ENCODE measurements at places on chromosomes 12 and 14.

DNA sequence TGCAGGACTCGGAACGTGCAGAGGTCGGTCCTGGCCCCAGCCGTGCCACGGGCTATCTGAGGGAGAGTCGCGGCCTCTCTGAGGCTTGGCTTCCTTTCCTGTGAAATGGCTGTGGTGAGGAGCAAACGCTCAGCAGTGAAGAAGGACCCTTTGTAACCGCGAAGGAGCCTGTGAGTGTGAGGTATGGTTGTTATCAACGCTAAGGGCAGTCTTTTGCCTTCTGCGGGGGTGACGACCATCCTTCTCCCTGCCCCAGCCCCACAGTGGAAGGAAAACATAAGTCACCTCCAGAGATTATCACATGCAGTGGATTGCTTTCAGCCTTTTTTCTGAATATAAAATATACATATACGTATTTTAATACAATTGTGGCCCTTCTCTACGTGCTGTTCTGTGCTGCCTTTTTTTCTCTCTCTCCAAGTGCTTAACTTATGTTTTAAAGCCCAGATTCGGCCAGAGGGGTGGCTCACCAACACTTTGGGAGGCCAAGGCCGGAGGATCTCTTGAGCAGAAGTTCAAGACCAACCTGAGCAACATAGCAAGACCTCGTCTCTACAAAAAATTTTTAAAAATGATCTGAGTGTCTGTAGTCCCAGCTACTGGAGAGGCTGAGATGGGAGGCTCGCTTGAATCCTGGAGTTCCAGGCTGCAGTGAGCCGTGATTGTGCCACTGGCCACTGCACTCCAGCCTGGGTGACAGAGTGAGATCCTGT, 17.4 kb downstream of the TAMALIN start:
- DNase-seq, result no peak

DNA sequence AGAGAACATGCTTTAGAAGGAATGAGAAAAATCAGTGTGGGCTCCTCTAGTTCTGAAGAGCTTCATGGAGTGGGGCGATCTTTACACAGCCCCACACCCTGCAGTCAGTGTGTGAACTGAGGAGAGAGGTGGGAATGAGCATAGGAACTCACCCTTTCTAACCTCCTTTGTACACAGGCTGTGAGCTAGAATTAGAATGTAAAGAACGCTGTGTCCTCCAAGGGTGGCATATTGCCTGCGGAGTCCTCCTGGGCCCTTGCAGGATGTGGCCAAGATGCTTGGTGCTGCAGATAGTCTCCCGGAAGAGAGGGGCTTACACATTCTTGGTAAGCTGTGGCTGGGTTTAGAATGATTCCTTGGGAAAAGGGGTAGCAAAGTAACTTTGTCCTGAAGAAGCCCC, 43.9 kb downstream of the NINJ2 start:
- DNase-seq, result no peak

DNA sequence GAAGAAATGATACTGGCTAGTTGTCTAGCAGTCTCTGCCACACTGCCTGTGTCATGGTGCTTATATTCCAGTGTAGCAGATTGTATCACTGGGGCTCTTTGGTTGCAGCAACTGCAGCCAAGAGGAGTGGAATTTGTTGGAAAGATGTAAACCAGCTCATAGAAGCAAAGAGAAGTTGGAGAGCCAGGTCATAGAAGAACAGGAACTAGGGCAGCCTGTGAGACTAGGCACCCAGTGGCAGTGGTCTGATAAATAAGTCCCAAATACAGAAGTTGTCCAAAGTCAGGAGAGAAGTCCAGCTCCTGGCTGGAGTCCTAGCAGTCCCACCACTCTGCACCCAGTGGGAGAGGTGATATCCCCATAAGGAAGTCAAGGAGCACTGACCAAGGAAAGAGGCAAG, 172.5 kb upstream of the ARID2 start:
- no peak for DNase-seq

- DNase-seq, result peak; percentile 18
Observed at GRCh38 chr12:60106214-60106613, 510.4 kb downstream of the SLC16A7 start.

DNA sequence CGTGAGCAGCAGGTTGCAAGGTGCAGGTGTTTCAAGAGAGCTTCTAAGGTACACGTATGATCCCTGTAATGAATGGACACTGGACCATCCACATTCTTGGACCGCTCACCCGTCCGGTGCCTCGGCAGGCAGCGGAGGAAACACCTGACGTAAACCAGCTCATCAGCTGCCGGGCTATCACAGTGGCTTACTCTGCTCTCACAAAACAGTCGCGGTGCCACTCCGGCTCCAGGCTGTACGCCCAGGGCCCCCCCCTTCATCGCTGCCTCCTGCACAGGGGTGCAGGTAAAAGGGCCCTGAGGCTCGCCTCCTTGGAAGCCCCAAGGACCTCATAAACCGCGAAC, 436 bp downstream of the VPS33A start:
- peak; percentile 56 for DNase-seq

- peak; percentile 73 for DNase-seq
Observed at GRCh38 chr14:73245480-73246325, 8.4 kb downstream of the PAPLN start.

GRCh38 chr12:22653791-22654190, 28.8 kb downstream of the ETNK1 start:
- peak; percentile 46 for DNase-seq

DNA sequence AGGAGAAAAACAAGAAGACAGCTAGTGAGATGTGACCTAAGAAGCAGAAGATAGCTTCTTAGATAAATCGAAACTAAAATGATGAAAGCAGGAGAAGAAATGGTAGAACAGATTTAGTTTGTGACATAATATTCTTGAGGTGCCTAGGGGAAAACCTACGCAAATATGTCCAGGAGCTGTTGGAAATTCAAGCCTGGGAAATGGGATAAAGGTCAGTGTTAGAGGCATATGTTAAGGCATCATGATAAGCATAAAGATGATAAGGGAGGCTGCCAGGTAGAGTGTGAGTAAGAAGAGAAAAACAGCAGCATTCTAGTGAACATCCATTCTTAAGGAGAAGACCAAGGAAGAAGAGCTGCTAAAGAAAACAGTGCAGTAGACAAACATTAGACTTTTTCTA, 109.6 kb upstream of the LGR5 start:
- DNase-seq, result no peak

DNA sequence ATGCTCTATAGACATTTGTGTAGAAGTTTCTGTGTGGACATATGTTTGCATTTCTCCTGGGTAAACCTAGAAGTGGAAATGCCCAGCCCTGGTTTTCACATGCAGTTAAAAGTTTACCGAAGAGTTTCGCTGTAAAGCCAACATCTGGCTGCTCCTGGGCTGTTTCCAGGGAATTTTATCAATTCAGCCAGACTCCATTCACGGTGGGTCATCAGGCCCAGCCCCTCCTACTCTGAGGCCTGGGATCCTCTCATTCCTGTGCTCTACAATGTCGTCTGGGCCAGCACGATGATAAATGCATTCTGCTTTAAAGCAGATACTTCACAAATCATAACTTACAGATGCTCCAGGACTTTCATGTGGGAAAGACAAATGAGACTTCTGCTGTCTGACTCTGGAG, 7.1 kb downstream of the NUAK1 start:
- DNase-seq, result no peak

- no peak for DNase-seq
Observed at GRCh38 chr14:96029089-96029645, 10.0 kb upstream of the C14orf132 start.

- peak; percentile 55 for DNase-seq
Observed at GRCh38 chr14:21825149-21825743, 151.6 kb upstream of the OR4E1 start.

- DNase-seq, result no peak
Observed at GRCh38 chr12:47843226-47843980, 23.7 kb upstream of the HDAC7 start.

DNA sequence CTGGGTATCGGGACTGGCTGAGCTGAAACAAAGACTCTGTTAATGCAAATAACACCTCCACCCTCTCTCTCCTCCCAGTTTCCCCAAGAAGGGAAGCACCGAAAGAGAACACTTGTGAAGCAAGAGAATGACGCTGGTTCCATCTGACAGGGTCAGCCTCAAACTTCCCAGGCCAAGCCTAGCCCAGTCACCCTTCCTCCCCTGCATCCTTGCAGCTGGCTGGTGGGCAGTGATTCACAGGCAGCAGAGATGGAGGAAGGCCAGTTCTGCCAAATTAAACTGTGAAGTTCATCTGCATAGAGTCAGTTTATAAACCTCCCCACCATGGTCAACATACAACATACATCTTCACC, 2.8 kb downstream of the LRRC74A start:
- DNase-seq, result peak; percentile 26

DNA sequence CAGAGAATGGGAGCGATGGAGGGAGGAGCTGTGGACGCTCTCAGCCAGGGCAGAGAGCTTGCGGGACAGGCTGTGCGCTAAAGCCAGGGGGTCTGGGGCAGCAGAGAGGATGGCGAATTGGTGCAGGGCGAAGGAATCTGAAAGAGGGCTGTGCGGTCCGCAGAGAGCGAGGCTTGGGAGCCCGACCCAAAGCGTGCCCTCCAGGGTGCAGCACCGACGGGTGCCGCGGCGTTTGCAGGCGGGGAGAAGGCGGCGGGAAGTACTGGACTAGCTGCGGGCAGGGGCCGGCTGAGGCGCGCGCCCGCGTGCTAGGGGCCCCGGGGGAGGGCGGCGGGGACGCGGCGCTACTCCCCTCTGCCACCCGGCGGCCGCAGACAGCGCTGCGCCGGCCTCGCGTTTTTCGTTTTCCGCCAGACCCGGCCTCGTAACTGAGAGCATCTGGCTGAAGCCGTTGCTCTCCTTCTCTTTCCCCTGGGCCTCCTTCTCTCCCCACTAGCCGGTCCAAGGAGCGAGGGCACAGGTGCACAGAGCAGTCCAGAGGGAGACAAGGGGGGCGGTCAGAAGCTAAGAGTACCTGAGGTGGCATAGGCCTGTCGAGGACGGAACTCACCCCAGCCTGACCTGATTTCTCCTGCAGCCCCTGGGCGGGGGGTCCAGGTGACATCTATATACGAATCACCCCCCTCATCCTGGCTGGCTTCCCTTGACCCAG, 24.9 kb downstream of the SLC6A12 start:
- DNase-seq, result peak; percentile 36

GRCh38 chr12:90828621-90829020, 126.4 kb downstream of the CCER1 start:
- no peak for DNase-seq

DNA sequence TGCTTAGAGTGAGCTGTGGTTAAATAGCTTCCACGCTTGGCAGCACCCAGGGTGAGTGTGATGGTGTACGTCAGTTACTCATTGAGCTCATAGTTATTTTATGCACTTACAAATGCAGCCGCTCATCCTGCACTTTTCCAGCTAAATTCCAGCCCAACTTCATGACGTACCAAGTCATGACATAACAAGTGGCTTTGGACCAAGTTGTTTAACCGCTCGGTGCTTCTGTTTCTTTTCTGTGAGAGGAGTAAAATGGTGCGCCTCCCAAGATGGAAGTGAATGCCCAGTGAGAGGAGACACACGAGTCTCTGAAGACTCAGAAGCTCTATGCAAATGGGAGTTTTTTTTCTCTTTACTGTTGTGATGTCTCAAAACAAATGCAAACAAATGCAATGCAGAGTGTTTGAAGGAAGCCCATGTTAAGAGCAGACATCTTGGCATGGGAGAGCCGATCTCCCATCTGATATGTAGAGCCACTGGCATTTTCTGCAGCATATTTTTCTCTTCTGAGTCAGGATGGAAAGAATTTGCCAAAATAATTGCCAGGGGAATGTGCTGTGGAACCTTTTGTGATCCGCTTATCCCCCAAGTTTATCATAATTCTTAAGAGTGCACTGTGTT, 72.2 kb downstream of the FBXW8 start:
- DNase-seq, result no peak

DNA sequence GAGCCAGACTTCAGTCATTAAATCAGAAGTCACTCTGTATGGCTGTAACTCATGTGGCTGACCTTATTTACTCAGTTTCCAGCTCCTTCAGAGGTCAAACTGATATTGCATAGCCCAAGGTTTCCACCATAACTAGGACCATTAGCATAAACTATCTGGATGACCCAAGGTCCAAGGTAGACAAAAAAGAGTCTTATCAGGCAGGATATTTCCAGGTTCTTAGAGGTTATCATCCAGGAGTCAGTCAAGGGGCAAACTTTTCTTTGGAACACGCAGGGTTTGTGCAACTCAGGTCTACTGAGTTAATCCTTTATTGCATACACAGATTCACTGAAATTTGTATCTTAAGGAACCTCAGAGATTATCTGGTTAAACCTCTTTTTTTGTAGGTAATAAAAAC, 66.5 kb downstream of the AVPR1A start:
- DNase-seq, result no peak

- peak; percentile 92 for DNase-seq
Observed at GRCh38 chr14:55071870-55072640, 20.6 kb downstream of the MAPK1IP1L start.

- no peak for DNase-seq
Observed at GRCh38 chr12:46184798-46185595, 83.8 kb downstream of the SLC38A1 start.

GRCh38 chr12:27424631-27425230, 21.8 kb upstream of the SMCO2 start:
- DNase-seq, result peak; percentile 63

GRCh38 chr12:100842156-100842555, 47.6 kb downstream of the ANO4 start:
- no peak for DNase-seq

GRCh38 chr14:86935241-86935885, 1057.6 kb downstream of the GALC start:
- DNase-seq, result peak; percentile 24

DNA sequence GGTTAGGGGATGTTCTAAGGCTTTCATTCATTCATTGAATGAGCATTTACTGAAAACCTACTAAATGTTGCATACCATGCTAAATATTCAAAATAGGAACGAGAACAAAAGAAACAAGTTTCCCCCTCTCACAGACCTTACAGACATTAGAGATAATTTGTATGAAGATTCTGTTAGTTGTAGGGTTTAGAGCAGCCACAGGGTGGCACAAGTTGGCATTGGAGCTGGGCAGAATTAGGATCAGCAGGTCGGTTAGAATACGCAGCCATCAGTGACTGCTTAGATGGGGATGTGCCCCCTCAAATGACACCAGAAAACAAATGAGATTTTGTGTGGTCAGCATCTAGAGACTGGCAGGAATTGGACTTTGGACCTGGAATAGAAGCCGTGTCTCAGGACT, 166.3 kb upstream of the DAAM1 start:
- peak; percentile 34 for DNase-seq

DNA sequence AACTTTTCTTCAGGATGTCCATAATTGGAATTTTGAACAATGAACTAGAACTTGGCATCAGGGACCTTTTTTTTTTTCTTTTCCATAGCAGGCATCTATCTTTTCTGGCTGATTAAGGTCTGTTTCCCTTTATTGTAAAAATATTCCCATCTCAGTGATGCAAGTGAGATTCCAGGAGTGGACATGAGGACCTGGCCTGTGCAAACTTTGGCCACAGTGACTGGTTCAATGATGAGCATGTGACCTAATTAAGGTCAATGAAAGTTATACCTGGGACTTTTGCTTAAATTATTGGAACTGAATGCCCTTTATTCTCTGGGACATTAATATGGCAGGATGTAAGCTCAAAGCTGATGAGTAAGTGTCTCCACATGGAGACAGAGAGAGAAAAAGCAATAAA, 83.8 kb downstream of the DIO2 start:
- no peak for DNase-seq

- no peak for DNase-seq
Observed at GRCh38 chr14:89626233-89626806, 209.3 kb upstream of the FOXN3 start.

- DNase-seq, result no peak
Observed at GRCh38 chr14:100348253-100348729, 25.2 kb downstream of the SLC25A47 start.

- DNase-seq, result peak; percentile 10
Observed at GRCh38 chr12:27843714-27844245, 63.7 kb upstream of the MANSC4 start.

GRCh38 chr12:52872644-52873389, 24.0 kb upstream of the KRT78 start:
- DNase-seq, result no peak
